ENCODE measurements at places on chromosomes 5 and 9.

GRCh38 chr9:136964833-136965422, 12.4 kb upstream of the PTGDS start:
- no peak for DNase-seq

GRCh38 chr9:5041390-5042115, 56.5 kb downstream of the JAK2 start:
- DNase-seq, result no peak

- DNase-seq, result no peak
These were observed 2.4 kb upstream of the RXFP3 start for GRCh38 chr5:33933723-33934169.

DNA sequence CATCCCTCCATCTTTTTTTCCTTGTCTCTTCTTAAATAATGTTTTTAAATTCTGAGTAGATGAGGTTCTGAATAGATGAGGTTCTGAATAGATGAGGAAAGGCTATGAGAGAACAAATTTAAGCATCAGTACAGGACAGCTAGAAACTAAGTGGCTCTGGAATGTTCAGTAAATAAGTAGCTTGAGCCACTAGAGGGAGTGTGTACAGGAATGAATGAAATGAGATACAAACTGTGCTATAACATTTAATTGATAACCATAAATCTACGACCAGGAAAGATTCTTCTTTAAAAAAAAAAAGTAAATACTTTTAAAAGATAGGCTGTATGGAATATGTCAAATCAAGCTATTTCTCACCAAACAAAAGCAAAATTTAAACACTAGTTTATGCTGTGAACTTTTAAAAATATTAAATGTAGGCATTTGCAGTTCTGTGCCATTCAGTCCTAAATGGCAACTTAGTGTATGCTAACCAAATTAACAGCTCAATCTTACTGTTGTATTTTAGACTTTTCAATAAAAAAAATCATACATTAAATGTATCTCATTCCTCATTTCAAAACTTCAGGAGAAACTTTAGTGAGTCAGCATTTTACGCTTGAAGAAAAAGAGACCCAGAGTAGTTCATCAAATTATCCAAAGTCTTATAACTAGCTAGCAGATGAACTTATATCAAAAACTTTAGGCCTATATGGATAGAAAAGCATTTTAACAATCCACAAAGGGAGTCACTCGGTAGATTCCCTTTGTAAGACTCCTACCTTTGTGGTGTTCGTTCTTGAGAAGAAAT, 70.4 kb upstream of the SNX2 start:
- DNase-seq, result no peak

DNA sequence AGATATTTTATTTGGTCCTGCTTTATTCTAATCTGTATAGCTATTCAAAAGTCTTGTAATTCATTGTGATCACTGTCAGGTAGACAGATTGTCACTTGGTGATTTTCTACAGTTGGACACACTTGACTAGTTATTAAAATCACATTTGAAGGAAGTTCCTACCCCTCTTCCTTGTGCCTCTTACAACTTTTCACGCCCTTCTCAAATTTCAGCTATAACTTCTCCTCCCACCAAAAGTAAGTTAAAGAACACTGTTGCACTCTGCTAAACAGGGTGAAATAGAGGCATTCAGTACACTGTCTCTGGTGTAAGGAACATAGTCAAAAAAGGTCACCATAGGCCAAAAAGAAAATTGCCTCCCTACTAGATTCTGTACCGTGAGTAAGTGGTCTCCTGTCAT, 142.1 kb upstream of the POU5F2 start:
- no peak for DNase-seq

GRCh38 chr5:31382051-31382878, 149.6 kb downstream of the DROSHA start:
- DNase-seq, result no peak

- no peak for DNase-seq
These were observed 203.1 kb upstream of the ANKH start for GRCh38 chr5:15074651-15075050.

DNA sequence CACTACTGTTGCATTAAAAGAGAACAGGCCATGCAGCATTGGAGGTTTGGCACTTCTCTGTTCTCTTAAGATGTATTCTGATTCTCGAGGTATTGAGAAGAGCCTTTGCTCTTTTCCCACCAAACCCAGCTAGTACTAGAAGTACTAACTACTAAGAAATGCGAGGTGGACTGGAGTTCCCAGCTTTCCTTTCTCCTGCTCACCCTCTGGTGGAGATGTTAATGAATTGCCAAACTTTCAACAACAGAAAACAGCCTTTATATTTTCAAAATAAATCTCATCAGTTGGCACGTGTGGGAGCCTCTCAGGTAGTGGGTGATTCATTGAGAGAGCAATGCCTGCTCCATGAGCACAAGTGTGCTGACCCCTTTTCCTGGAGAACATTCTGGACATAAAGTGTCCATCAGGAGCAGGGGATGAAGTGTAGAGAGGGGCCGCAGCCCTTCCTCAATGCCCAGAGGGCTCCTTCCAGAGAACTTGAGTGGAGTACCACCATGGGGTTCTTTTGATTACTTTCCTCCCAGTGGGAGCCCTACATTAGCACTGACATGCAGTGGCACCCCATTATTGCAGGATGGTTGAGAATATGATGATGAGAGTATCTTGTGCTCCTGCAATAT, 45.7 kb downstream of the TMEM174 start:
- no peak for DNase-seq

- DNase-seq, result no peak
These were observed 782 bp upstream of the SKP1 start for GRCh38 chr5:134177369-134178095.

- DNase-seq, result no peak
These were observed 35.3 kb upstream of the PRRC2B start for GRCh38 chr9:131358556-131358955.

- no peak for DNase-seq
These were observed 589.2 kb upstream of the KLF4 start for GRCh38 chr9:108078811-108079210.

- DNase-seq, result no peak
These were observed 179.1 kb upstream of the IER5L start for GRCh38 chr9:129356871-129357772.

DNA sequence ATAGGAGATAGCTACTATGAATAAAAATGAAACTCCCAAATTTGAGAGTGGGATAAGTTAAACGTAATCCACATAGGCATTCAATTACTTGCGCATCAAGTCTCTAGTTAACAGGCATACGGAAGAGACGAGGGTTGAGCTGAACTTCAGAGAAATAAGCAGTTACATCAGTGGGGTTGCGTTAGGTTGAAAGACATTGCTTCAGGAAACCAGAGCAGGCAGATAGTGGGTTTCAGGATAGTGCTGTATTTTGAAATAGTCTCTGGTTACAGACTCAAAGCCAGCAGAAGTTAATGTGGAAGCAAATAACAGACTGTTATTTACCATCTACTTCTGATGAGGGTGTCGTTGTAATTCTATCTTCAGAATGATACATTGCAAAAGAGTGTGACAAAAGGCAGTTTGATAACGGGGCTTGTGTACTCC, 533.4 kb downstream of the PDE4D start:
- DNase-seq, result peak; percentile 86

DNA sequence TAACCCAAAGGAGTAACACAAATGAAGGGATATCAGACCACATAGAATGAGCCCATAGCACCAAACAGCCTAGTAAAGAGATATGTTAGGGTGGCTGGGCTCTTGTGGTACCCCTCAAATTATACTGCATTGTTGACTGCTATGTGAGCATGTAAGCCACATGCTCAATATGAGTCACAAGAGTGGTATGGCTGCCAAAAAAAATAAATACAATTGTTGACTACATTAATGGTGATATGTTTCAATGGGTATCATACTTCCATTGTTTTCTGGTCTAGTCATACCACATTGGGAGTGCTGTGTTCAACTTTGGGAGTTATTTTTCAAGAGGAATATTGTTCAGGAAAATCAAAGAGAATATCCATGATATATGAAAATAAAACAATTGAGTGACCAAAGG, 162.4 kb upstream of the PIK3R1 start:
- no peak for DNase-seq

GRCh38 chr5:141646026-141646425, 5.2 kb downstream of the FCHSD1 start:
- DNase-seq, result no peak

GRCh38 chr5:50968356-50969149, 302.1 kb downstream of the PARP8 start:
- DNase-seq, result no peak

DNA sequence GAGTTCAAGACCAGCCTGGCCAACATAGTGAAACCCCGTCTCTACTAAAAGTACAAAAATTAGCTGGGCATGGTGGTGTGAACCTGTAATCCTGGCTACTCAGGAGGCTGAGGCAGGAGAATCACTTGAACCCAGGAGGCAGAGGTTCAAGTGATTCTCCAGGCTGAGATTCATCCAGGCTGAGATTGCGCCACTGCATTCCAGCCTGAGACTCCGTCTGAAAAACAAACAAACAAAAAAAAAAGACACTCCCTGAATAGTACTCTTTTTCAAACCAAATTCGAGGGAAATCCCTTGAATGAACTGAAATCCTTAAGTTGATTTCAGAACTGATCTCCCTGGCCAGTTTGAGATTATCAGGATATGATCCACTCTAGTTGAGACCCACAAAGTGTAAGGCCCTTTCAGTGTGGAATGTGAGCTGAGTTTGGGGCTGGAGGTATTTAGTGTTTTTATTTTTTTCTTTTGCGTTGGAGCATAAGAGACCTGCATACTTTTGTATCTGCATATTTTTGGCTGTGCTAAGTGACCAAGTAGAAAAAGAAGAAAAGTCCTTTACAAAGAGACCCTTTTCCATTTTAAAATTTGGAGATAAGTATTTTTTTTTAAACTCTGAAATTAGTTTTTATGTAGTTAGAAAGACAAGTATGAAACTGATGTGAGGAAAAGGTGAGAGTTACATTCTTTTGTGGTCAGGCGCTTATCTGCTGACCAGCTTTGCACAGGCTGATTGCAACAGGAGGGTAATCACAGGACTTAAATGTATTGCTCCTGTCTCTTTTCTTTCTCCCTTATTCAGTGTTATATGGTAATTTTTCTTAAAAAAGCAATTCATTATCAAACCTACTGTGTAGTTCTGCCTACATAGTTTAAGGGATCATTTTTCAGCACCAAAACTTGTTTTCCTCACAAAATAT, 42.9 kb downstream of the TMEFF1 start:
- DNase-seq, result no peak

GRCh38 chr9:134950386-134951210, 32.9 kb upstream of the FCN1 start:
- no peak for DNase-seq

DNA sequence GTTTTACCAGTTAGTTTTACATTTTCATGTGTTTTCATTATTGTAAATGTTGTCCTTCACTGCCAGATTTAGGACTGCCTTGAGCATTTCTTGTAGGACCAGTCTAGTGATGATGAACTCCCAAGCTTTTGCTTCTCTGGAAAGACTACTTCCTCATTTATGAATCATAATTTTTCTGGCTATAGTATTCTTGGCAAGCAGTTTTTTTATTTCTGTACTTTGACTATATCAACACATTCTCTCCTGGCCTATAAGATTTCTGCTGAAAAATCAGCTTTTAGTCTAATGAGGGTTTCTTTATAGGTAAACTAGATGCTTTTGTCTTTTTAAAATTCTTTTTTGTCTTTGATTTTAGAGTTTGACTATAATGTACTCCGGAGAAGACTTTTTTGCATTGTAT, 256.8 kb upstream of the GRAMD2B start:
- DNase-seq, result no peak

DNA sequence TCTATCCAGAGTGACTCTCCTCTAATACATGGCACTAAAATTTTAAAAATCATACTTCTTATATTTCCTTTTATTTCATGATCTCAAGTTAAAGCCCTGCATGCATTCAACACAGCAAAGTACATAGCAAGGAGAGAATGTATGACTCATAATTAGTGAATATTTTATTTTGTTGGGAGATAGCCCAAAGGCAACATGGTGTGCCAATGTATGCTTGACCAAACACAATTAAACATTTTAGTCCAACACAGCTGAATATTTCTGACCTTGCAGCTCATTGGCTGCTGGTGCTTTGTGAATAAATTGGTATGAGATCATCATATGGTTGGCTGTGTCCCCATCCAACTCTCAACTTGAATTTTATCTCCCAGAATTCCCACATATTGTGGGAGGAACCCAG, 103.5 kb downstream of the NPR3 start:
- no peak for DNase-seq

DNA sequence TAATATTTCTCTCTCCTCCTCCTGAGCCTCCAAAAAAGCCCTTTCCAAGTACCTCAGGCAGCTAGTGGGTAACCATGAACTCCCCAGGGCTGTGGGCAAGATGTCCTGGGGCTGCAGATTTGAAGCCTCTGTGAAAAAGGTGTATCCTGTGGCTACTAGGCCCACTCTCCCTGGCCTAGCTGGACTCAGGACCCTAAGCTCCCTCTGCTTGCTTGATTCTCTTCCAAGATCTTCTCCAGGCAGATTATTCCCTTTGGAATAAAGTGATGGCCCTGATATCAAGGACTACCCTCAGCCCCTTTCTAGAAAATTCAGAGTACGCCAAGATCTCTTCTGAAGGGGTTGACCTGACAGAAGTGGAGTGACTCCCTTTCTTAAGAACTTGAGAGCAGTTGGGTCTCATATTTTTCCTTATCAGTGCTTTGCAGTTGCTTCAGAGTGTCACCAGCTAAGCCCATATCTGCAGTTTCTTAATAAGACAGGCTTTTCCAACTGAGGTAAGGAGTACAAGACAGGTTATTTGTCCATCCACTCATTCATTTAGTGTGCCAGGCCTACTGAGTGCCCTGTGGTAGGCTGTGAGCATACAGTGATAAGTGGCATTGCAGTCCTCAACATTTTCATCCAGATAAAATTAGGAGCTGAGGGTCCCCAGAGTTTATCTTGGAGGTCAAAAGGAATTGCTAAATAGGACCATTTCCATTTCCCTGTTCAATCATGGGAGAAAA, 42.5 kb downstream of the CYSTM1 start:
- no peak for DNase-seq

DNA sequence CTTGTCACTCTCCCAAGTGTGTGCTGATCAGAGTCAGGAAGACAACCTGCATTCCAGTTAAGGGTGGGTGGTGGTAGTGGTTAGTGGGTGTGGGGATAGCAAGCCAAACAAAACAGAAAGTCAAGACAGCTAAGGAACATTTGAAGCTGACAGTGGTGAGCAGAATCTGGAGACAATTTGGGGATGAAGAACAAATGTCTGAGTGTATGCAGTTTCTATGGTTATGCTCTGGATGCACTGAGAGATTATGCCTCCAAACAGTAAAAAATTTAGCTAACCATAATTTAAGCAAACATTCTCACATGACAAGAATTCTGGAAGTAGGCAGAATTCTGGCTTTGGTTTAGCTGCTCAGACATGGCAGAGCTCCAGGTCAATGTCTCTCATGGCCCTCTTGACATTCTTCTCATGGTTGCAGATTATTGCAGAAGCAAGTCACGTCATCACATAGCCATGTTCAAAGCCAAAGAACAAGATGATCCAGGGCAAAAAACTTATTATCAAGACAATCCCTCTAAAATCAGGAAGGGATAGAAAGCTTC, 148.7 kb downstream of the LURAP1L start:
- DNase-seq, result no peak
